Dermis microvascular lymphatic vessel endothelial cell (primary cell): ENCODE measurements at places on chromosomes 2 and 18. TPM values are rescaled to one million over a fixed set of nuclear protein-coding genes. Genes with fewer than 3 reads are reported as not detected.

DNA sequence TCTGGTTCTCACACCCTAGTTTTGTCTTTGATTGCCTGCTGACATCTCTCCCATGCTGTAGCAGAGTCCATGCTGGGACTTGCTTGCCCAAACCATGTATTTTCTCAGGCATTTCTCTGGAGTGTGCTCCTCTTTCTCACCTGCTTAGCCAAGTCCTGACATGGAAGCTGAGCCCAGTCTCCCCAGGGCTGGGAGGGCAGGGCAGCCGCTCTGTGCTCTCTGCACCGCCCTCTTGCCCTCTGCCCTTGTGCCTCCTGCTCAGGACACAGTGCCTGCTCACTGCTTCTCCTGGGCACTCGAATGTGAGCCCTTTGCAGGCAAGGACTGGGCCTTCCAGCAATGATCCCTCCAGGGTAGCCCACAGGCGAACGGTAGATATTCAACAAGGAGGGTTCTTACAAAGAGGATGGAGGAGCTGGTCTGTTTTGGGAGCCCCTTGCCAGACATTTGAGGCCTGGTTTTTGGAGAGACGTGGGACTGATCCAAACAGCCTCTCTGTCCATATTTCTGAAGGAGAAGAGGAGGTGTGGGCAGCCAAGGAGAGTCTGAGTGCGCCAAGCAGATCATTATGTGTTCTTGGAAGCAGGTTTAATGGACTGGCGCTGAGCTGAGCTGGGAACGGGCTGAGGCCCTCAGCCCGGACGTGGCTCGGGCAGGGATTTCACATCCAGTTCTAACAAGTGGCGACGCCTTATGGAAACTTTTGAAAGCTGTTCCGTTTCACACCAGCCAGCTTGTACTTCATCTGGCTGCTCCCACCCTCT, 4.0 kb downstream of the SLC14A2 start:
- DNase-seq: no peak

- DNase-seq: no peak
These were observed 827.5 kb downstream of the ADCYAP1 start for GRCh38 chr18:1732143-1732542.

DNA sequence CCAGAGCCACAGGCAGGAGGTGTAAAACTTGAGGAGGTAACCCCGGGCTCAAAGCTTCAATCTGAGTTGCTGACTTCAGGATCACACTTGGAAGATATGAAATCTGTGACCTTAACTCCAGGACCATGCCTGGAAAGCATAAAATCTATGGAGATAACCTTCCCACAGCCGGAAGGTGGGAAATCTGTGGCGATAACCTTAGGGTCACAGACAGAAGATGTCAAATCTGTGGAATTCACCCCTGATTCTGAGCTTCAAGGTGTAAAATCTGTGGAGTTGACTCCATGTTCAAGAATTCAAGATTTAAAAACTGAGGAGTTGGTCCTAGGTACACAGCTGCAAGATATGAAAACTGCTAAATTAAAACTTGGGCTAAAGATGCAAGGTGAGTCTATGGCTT, 11.6 kb upstream of the ZNF512 start:
- no peak for DNase-seq

GRCh38 chr18:59865241-59865986, 34.4 kb upstream of the PMAIP1 start:
- DNase-seq: no peak

DNA sequence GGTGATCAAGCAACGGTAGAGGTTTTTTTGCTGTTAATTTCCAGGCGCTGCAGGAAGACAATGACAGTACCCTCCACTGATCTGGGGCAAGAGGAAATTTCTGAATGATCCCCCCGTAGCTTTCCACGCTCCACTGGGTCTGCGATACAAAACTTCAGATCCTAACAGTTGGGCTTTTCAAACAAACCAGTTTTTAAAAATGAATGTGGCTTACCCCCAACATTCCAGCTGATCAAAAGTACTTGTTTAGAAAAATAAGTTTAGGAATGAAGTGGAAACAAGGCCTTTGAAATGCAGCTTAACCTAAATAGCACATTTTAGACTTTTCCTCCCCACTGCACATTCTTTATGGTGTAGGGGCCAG, 5.7 kb downstream of the ZFP36L2 start:
- peak; percentile 32 for DNase-seq

DNA sequence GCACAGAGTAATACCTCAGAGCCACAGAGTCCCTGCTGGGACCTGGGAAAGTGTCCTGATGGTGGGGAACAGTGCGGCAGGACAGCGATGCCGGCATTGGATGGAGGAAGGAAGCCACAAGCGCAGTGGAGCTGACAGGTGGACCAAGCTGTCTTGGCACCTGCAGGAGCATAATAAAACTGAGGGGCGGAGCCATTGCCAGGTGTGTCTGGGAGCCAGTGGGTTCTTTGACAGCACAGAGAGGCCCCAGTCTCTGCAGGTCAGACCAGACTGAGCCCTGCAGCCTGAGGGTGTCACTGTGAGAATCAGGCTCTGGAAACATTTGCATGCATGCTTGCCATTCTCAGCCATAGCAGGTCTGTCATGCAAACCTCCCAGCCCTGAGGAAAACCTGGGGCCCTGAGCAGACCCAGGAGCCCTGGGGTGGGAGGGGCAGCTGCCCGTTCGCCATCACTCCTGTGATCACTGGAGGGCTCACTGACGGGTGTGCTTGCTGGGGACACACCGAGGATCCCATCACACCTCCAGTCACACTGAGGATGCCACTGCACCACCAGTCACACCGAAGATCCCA, 210.5 kb upstream of the HDAC4 start:
- DNase-seq: no peak

DNA sequence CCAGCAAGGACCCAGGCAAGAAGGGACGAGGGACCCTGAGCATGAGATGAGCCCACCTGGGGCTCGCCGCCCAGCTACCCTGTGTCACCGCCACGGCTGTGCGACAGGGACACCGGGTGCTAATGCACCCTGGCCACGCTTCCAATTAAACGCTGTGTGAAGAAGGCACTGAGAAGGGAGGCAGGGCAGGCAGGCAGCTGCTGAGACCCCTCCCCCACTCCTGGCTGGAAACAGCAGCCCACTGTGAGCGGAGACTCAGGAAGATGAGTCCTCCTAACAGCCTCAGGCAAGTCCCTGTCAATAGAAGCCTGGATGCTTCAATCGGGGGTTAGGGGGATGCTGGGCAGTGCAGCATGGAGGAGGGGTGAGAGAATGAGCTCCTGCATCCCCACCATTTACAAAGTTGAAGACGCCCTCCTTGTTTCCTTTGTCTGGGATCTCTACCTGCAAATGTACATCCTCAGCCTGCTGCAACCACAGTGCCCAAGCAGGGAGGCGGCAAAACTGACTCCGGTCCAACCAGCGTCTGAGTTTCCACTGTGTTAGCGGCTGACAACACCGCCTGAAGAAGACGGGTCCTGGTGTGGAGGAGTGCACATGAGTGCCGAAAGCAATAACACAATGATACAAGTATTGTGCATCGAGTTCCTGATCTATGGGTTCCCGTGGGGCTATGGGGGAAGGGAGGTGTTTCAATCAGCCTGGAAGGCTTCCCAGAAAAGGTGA, 12.8 kb downstream of the TMEM163 start:
- no peak for DNase-seq

DNA sequence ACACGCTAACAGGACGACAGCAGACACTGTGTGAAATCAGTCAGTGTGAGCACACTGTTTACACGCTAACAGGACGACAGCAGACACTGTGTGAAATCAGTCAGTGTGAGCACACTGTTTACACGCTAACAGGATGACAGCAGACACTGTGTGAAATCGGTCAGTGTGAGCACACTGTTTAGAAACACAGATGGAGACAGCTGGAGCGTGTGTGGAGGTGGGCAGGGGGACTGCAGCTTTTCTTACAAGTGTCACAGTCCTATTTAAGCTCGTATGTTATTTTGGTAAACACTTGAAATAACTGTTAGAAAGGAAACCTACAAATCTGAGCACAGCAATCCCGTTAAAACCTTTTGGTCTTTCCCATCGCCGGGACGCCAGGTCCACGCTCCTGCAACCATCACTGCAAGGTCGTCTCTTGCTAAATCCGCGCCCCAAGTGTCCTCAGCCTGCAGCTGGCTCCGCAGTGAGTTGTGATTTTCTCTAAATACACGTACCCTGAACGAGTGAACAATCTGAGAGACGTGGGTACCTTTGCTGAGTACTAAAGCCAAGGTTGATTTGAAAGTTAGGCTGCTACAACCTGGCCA, 58.9 kb upstream of the CTDP1 start:
- DNase-seq: no peak

DNA sequence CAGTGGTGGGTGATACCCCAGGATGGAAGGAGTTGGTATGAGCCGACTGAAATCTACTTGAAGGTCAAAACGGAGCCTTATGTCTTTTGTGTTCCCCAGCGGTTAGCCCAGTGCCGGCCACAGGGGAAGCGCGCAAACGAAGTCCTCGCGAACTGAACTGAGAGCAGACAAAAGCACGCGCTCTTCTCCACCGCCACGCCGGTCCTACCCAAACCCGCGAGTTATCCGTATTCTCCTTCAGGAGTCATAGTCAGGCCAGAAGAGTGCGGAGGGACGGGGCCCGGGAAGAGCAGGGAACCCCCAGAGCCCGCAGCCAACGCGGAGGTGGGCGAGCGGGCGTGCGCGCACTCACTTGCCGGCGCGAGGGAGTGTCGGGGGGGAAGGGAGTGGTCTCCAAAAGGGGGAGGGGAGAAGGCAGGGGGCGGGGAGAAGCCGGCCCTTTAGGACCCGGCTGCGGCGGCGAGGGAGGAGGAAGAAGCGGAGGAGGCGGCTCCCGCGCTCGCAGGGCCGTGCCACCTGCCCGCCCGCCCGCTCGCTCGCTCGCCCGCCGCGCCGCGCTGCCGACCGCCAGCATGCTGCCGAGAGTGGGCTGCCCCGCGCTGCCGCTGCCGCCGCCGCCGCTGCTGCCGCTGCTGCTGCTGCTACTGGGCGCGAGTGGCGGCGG, at the start of gene IGFBP2:
TSS of gene IGFBP2 (plus strand) at position 469 of the 664 bp plus-strand sequence. CDS start at position 573, 104 bp downstream.
- DNase-seq: peak; percentile 24

- DNase-seq: no peak
These were observed 878 bp downstream of the FBXO15 start for GRCh38 chr18:74146756-74147155.

DNA sequence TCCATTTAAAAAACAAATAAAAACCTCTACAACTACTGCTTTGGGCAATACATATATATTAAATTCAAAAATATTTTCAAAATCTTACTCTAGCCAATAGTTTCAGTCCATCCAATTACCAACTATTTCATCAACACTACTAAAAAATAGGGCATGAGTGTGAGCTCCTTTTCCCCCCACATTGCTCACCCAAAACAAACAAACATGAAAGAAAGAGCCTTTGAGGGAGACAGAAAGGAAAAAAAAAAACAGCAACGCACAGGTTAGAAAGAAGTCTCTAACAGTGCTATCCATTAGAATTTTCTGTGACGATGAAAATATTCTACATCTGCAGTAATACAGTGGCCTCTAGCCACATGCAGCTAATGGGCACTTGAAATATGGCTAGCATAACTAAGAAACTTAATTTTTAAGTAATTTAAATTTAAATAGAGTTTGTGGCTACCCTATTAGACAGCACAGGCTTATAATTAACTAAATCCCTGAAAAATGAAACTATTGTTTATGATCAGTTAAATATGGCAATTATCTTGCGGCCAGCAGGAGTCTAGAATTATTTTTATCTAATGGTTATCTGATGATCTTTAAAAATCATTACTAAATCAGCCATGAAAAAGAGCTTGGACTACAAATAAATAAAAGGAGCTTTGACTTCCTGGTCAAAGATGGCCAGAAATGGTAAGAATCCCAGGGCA, 59.2 kb downstream of the RBMS1 start:
- DNase-seq: no peak

DNA sequence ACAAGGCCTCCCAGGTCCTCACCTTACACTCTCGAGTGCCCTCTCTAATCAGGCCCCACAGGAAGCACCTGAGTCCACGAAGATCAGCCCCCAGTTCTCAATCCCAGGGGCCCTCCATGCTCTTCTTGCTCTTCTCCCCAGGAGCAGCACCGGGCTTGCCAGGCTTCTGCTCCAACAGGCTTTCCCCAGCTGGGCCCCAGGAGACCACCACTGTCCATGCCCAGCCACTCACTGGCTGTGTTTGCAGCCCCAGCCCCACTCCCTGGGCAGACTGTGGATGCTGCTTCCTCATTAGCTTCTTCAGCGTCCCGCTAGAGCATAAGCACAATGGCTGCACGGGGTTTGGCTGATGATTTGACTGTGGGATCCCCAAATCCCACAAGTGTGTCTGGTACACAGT, 781.9 kb downstream of the GALR1 start:
- DNase-seq: no peak

DNA sequence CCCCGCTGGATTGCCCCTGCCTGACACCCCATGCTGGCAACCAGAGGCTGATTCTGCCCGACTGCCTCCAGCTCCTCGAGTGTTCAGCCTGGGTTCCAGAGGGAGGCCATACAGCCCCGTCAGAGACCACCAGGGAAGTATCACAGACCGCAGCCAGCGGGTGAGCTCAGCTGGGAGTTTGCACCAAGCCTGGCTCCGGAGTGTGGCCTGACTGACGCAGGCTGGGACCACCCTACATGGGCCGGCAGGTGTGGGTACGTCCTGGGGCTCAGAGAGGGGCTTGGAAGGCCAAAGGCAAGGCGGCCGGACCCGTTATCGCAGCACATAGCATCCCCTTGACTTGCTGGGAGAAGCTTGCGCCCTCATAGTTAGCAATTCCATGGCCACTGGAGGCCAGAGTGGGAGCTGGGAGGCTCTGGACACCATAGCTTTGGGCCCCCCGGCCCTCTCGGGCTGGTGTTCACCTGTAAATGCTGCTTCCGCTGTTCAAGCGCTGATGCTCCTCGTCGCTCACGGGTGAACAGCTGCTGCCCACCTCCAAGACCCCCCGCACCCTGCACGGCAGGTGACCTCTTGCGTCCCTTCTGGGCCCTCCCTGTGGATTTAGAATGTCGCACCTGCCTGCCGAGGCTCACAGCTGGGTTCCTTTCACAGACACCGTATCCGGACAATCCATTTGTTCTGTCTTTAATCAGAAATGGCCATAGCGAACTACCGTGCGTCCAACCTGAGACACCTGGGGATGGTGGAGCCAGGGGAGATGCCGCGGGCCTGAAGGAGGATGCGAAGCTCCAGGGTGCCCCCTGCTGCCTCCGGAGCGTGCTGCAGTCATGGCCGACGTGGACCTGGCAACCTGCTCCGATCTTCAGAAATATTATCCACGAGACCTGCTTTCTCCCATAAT, 31.2 kb upstream of the SLC66A3 start:
- peak; percentile 30 for DNase-seq

- DNase-seq: no peak
These were observed 2.6 kb upstream of the RNU2-63P start for GRCh38 chr2:88018909-88019308.

- DNase-seq: no peak
These were observed 41.1 kb upstream of the NPAS2 start for GRCh38 chr2:100778637-100779450.

GRCh38 chr2:112646102-112646719, 472 bp downstream of the SLC20A1 start:
- DNase-seq: peak; percentile 49

- no peak for DNase-seq
These were observed 171.9 kb downstream of the FHOD3 start for GRCh38 chr18:36469461-36469860.

IKZF2 gene
- total RNA-seq: 0.51 and 1.3 TPM in 2 replicates

SERPINB12 gene
- total RNA-seq: not detected in 2 replicates

GATA6 gene
- total RNA-seq: 0.13 and 0.51 TPM in 2 replicates

UGT1A6 gene
- total RNA-seq: not detected in 2 replicates

FAM237A gene
- not detected in 2 replicates for total RNA-seq

C2orf66 gene
- total RNA-seq: under 0.01 and 0.13 TPM in 2 replicates

BIRC6 gene
- total RNA-seq: 127 and 146 TPM in 2 replicates

GALR1 gene
- not detected in 2 replicates for total RNA-seq

CCNYL1 gene
- 18.1 and 27.3 TPM in 2 replicates for total RNA-seq

KCTD1 gene
- total RNA-seq: 5.4 and 5.8 TPM in 2 replicates

DYSF gene
- total RNA-seq: 47.2 and 85.9 TPM in 2 replicates

MYO3B gene
- under 0.01 TPM in 1 of 2 replicates, not detected in the other for total RNA-seq
